NCI-H1436 (cell line): ENCODE measurements at places on chromosomes 11 and 22.

DNA sequence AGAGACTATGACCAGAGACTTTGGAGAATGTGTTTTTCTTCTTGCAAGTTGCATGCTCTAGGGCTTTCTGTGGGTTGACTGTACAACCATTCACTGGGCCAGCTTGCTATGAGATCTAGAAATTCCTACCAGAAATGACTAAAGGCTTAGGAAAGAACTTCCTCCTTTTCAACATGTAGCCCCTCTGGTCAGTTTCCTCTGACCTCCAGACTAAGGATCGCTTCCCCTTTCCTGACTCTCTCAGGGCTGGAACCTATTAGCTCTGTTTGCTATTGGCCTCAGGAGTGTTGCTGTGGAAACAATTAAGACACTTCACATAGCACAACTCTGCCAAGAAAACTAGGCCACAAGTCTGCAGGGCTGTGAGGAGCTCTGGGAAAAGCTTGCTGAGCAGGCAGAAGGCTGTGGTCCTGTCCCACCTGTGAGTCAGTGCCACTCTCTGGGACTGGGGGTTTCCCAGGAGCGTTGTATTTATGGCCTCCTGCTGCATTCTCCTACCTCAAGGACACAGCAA, 10.7 kb downstream of the CRY2 start:
- DNase-seq = no peak

GRCh38 chr11:12786450-12786849, 112.2 kb downstream of the TEAD1 start:
- DNase-seq = no peak

DNA sequence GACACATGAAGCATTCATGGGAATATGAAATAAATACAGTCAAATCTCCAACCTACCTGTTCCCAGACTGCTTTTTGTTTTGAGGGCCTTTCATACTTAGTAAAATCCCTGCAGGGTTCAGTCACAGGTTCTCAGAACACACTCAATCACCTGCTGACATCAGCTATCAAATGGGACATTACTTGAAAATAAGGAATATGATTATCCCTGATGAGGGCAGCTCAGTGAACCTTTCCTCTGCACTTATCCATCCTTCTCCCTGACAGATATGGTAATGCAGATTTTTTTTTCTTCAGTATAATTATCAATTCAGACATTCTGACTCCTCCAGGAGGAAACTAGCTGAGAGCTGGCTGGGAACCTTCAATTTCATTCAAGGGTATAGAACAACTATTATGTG, 1127.4 kb upstream of the CCDC90B start:
- DNase-seq = no peak

GRCh38 chr22:39490135-39490798, 11.8 kb upstream of the MIEF1 start:
- peak; percentile 79 for DNase-seq

GRCh38 chr22:50267591-50268390, 2.4 kb downstream of the MAPK11 start:
- DNase-seq = no peak
